ENCODE measurements at places on chromosomes 5 and 9. TPM values are rescaled to one million over a fixed set of nuclear protein-coding genes. Genes with fewer than 3 reads are reported as not detected.

Gene IL7R
- total RNA-seq = 16.9 TPM

Gene ARL14EPL
- total RNA-seq = not detected

Gene ANKRD18B
- 1.7 TPM for total RNA-seq

Gene DBH
- not detected for total RNA-seq

Gene AJM1
- 21.6 TPM for total RNA-seq

- no peak for DNase-seq
Measured at GRCh38 chr5:156540491-156540890, 213.5 kb downstream of the SGCD start.

GRCh38 chr9:8826281-8826680 is 1026.7 kb upstream of the DMAC1 start:
- no peak for DNase-seq

- DNase-seq = no peak
Measured at GRCh38 chr5:65483546-65484346, 2.0 kb upstream of the ADAMTS6 start.

GRCh38 chr5:92518318-92518904 is 1062.6 kb downstream of the NR2F1-AS1 start:
- no peak for DNase-seq

DNA sequence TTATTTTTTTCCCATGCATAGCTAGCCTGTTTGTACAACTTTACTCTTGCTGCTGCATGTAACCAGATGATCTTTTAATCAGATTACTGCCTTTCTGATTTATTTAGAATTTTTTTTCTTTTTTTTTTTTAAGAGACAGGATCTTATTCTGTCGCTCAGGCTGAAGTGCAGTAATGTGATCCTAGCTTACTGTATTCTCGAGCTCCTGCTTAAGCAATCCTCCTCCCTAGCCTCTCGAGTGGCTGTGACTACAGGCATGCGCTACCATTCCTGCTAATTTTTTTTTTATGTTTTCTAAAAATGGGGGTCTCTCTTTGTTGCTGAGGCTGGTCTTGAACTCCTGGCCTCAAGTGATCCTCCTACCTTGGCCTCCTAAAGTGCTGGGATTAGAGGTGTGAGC is 9.6 kb downstream of the DCP2 start:
- no peak for DNase-seq

GRCh38 chr9:109117856-109118807 is 1.6 kb downstream of the TMEM245 start:
- DNase-seq = peak; percentile 18

DNA sequence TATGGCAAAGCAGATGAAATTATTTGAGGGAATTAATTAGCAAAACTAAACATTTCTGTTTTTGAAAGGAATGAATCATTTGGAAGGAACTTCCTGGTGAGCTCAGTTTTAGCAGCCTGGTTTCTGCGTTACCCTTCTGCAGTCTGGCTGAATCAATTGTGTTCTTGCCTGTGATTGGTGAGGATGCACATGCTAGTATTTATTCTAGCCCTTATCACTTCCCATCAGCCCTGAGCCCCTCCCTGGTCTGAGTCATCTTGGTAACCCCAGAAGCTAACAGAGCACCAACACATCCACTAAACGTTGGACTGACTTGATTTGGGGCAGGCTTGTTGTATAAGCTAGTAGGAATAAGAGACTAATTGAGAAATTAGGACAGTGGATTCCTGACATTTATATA is 6.6 kb downstream of the TJP2 start:
- no peak for DNase-seq

- DNase-seq = no peak
Measured at GRCh38 chr5:52134013-52134650, 653.6 kb upstream of the ITGA1 start.

All from mucosa of descending colon (tissue), 3 donors.